ENCODE measurements at places on chromosomes 1 and 21.

DNA sequence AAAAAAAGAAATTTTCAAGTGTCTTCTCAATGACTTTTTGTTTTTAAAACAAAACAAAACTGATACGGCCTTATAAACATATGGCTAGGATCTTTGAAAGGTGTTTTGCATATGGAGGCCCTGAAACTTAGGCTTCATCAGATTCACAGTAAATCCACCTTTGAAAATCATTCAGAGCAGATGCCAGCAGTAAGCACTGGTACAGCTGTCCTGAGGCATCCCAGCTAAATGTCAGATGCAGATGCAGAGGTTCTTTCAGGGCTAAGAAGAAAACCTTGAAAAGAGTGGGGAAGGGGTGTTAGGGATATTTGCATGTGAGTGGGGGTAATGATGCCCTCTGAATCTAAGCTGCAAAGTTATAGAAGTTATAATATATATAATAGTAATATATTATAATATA lies 56.2 kb upstream of the GNG12 start:
- DNase-seq: no peak

DNA sequence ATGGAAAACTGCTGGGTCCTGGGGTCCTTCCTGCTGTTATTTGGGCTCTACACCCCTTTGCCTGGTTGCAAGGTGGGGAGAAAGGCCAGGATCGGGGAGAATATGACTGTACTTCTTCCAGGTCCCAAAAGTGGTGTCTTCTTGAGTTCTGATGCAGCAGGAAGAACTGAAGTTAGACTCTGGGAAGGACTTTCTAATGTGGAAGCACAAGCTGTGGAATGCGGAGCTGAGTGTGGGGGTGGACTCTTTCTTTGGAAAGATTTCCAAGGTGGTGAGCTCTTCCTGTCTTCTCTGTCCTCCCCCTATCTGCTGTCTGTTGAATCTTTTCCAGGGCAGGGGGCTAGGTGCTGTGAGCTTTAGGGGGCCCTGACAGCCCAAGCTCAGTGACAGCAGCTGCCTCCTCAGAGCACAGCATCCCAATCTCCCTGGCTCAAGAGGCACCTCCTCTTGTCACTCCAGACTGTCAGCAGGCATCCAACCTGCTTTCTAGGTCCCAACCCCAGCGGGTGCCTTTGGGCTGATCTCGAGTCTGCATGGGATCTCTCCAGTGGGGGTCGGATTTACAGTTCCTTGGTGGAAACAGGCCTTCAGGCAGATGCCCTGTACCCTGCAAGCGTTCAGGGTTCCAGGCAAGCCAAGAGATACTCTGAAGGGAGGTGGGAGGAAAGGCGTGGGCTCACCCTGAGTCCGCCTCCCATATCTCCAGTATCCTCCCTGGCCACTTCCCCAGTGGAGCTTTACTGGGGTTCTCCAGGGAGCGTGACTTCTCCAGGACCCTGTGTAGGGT lies 23.2 kb downstream of the ADORA1 start:
- DNase-seq: no peak

- DNase-seq: no peak
Measured at GRCh38 chr1:231702331-231702730, 75.7 kb downstream of the DISC1 start.

GRCh38 chr1:162929177-162929576 lies 68.2 kb upstream of the CCDC190 start:
- DNase-seq: no peak

- no peak for DNase-seq
Measured at GRCh38 chr1:192140382-192140781, 17.9 kb upstream of the RGS18 start.

DNA sequence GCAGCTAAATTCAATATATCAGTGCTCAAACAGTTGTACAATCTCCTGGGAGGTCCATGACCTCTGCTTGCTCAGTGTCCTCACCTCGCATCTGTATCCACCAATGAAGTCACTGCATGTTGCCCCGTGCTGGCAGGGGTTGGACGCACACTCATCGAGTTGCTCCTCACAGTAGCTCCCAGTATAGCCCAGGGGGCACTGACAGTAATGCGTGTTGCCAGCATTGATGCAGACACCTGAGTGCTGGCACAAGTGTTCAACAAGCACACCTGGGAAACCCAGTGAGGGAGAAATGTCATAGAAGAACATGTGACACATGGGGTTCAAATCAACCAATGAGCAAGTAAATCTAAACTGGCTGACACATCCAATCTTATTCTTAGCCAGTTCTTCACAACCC lies 40.9 kb upstream of the ADAM30 start:
- DNase-seq: no peak

DNA sequence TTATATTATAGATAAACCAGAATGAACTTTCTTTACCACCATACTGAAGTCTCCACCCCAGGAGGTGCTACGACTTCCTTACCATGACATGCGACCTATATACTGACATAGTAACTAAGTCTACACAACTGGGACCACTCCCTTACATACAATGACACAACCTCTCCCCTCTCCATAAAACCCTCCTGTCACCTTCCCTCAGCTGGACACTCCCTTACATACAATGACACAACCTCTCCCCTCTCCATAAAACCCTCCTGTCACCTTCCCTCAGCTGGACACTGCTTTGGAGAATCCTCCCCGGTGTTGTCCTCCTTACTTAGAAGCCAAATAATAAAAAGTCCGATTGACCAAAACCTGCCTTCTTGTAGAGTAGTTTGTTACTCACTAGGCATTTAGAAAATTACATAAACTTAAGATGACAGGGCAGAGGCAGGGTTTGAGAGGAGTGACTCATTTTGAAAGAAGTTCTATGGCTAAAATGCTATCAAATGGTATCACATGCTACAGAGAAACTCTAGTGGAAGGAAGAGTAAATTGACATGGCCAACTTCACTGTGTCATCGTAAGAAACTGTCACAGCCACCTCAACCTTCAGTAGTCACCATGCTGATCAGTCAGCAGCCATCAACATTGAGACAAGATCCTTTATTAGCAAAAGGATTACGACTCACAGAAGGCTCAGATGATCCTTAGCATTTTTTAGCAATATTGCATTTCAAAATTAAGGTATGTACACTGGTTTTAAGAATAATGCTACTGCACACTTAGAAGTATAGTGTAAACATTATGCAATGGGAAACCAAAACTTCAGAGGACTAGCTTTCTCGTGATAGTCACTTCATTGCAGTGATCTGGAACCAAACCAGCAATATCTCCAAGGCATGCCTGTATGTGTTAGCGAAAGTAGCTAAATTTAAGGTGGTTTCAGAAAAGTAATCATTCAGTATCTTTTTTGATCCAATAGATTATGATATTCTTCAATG lies 56.4 kb downstream of the AHCTF1 start:
- peak; percentile 4 for DNase-seq

DNA sequence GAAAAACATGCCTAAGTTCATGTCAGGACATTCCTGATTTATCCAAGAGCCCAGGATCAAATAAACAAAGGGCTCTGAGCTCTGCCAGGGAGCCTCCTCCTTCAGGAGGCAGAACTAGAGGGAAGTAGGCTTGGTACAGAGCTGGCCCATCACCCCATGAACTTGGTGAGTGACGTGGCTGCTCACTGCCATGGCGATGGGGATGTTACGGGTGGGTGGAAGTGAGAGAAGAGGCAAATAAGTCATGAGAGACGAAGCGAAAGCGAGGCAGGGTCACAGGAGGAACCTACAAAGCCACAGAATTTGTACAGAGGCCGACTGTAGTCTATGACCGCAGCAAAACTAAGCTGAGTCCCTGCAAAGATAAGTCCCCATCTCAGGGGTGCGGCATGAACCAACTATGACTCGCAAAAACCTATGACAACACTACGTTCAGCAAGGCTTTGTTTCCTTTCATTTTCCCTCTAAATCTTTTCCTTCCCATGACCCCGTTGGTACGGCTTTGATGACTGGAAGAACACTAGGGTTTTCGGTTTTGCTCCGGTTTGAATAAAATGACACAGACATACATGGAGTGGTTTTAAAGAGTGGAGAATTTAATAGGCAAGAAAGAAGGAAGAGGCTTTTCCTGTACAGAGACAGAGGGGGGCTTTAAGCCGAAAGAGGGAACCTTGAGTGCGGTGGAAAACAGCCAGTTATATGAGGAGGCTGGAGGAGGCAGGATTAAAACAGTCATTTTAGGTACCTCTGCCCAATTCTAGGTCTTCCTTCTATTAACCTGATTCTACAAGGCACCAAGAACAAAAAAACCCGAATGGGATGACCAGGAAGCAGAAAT lies 74.1 kb downstream of the CD46 start:
- peak; percentile 90 for DNase-seq

GRCh38 chr1:112583366-112583765 lies 35.6 kb downstream of the ST7L start:
- no peak for DNase-seq

GRCh38 chr1:183832459-183832858 lies 27.5 kb downstream of the RGL1 start:
- DNase-seq: no peak

GRCh38 chr1:203402629-203403337 lies 51.9 kb upstream of the FMOD start:
- no peak for DNase-seq

DNA sequence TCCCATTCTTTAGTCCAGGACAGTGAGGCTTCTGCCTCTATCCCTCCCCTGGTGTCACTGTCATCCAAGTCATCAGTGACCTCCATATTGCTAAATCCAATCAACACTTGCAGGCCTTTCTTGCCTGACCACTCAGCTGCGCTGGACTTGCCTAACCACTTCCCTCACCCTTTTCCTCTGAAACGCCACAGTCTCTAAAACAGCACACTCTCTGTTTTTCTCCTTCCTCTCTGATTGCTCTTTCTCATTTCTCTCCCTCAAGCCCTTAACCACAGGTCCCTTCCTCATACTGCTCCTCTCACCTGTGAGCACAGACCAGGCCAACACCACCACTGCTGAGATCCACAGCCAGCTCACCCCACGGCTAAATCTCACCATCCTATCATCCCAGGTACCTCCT lies 17.5 kb downstream of the TAL1 start:
- DNase-seq: no peak

DNA sequence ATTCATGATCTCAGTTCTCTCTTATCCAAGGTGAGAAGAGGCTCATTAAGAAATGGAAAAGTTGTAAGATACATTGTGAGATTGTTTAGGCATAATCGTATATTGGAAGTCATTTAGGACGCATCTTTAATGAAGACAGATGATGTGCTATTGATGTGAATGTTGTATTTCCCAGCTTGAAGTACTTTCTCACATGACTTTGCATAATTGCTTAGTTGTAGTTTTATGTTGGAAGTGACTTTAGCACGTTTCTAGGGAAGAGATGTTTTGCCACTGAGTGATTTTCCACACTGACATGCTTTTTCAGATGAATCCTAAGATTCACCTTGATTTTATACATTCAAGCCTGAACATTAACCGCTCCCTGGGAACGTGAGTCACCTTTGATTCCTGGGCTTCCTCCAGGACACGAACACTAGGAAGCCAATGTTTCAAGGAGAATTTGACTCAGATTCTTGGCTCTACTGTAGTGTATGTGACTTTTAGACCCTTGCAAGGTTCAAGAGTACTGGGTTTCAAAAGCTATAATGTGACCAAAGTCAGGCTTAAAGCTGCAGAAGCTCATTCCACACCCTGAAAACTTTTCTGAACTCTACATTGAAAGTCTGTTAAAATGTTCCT lies 27.9 kb downstream of the ANGEL2 start:
- no peak for DNase-seq

DNA sequence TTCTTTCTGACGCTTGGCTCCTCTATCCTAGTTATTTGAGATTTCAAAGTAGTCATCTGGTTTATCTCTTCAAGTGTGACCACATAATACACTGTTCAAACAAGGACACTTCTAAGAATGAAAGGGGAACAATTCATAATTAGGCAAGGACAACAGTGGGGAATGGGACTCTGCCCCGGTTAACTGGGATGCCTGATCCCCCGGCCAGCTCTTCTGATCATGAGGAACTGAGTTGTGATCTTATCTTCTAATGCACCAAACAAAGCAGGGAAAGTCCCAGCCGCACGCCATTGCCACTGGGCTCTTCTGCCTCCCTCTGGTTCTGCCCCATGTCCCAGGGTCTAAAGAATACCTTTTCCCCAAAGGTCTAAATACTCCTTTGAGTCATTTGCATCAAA lies 158.2 kb upstream of the IRF2BP2 start:
- peak; percentile 45 for DNase-seq

DNA sequence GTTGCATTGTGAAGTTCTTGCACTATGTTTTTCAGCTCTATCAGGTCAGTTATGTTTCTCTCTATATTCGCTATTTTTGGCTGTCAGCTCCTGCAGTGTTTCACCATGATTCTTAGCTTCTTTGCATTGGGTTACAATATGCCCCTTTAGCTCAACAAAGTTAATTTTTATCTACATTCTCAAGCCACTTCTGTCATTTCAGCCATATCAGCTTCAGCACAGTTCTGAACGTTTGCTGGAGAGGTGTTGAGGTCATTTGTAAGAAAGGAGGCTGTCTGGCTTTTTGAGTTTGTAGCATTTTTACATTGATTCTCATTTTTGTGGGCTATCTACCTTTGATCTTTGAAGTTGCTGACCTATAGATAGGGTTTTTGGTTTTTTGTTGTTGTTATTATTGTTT lies 573.2 kb upstream of the RGS18 start:
- no peak for DNase-seq

GRCh38 chr1:5950994-5951785 lies 41.0 kb downstream of the NPHP4 start:
- no peak for DNase-seq

GRCh38 chr1:93235261-93235660 lies 54.7 kb downstream of the CCDC18 start:
- DNase-seq: no peak

GRCh38 chr1:16073490-16074119 lies at the start of gene FAM131C:
FAM131C (minus strand) TSS chr1:16073651; CDS start chr1:16073442, 209 bp downstream.
- DNase-seq: peak; percentile 55

GRCh38 chr1:77680173-77680572 lies 2.3 kb downstream of the ZZZ3 start:
- DNase-seq: no peak

DNA sequence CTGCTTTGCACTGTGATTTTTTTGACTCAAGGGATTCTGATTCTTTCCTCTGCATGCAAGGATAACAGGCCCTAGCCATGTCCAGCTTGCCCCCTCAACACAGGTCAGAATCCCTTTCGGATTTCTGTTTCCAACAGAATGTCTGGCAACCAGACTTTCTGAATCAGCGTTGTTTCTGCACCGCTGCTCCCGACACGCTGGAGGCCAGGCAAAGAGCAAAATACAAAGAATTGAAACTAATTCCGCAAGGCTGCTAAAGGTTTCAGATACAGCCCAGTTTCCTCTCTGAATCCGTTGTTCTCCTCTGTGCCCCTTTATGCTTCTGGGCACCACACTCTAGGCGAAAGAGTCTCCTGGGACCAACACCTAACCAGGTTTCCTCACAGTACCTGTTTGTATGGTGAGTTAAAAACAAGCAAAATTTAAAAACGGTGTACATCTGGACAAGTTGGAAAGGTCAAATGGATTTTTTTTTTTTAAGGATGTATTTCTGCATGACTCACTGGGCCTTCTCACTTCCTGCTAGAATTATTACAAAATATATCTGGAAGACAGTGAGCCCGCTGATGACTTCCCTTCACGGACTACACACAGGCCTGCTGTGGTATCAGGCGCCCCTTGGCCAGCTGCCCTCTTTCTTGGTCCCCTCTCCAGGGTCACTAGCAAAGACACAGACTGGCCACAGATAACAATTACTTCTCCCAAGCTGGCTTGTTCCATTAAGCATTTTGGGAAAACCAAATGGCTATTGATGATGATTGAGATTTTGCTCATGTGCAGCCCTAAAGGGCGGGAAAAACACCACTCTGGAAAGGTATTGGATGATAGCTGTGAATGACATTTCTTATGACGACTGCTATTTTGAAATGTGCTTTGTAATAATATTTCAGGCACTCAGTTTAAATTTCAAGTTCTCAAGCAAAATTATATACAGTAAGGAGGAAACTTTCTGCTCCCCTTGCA lies 118.3 kb downstream of the TGFB2 start:
- DNase-seq: no peak
